ENCODE measurements at places on chromosomes 2 and 18.

DNA sequence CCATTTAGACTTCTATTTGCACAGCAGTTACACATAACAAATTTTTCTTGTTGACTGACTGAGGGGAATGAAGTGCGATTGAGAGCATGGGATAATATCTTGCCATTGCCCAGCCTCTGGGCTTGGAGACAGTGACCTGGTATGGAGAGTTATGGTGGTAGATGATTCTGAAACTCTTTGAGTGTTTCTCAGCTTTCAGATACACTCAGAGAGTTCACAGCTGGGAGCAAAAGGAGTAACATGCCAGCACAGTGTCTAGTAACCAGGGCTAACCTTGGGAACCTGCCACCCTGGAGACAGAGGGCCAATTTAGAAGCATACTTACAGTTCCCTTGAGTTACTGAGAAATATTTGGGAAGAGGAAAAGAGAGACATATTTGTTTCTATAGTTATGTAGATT is 1099.3 kb upstream of the CELF4 start:
- DNase-seq = no peak

DNA sequence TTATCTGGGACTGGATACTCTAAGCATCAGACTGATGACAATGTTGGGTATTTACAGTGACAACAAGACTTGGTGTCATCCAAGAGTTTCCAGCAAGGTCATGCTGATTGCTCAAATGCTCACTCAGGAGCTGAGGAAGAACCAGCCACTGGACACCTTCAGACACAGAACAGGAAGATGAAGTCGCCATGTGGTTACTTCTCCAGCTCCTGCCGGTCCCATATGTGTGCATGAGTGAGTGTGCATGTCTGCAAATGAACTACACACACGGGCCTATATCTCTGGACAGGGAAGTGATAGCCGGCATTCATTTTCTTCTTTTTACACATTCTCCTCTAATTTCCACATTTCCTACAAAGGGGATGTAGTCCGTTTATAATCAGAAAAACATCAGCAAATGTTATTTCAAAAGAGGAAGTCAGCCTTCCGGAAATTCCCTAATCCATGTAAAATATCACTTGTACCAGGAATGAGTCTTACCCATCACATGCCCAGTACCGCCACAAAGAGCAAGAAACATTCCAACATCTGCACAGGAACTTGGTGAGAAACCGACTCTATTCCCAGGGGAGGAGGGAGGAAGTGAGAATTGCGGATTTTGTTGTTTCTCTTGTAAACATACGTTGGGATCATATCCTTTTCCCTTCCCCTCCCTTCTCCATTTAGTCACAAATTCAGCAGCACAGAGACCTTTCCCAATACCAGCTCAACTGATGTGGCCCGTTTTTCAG is 10.8 kb downstream of the RFX8 start:
- peak; percentile 50 for DNase-seq

DNA sequence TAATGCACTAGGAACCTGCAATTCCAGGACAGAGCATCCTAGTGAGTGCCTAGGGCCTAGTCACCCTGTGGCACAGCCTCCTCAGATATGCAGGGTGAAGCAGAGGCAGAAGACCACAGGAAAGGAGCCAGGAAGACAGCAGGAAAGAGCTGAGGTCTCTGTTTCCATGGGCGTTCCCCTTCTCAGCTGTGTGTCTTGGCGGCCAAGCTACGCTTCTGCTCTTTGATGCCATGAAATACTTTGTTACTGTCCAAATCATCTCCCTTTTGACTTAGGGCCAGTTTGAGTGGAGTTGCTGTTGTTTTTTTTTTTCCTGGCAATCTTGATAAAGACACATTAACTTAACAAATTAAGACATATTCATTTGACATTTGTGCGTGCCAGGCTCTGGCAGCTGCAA is 67.3 kb downstream of the APOB start:
- DNase-seq = no peak

DNA sequence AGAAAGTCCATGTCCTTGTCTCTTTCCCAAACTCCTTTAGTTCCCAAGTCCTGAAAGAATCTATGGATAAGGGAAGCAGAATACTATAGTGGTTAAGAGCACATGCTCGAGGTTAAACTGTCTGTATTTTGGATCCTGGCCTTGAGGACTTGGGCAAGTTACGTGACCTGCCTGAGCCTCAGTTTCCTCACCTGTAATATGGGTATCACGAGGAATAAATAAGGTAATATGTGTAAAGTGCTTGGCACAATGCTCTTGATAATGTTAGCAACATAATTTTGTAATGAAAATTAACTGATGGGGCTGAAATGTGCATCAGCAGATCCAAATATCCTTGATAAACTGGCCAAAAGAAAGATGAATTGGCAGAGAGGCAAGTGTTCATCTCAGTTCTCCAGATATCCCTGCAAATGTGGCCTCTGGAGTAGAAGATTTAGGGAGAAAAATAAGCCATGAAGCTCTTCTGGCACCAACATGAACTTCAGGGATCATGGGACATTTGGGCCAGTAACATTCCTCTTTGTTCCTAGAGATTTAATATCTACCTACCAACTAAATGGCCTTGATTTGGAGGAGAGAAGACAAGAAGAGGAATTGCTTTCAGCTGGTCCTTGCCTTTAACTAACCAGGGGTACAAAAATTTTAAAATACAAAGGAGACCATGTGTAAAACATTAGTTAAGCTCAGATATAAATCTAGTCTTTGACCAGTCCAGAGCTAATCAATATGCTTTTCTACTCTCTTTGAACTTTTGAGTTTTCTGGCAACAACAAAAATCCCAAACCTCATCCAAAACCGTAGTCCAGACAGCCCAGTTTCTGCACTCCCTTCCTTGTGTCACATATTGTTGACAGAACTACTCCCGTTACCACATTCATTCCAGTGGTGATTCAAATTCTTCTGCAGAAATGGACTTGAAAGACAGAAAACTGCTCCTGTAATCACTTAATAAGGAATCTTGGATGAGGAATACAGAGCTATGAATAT is 52.7 kb upstream of the EML4 start:
- no peak for DNase-seq

- peak; percentile 63 for DNase-seq
These were observed 234.7 kb downstream of the HRH4 start for GRCh38 chr18:24695168-24695567.

DNA sequence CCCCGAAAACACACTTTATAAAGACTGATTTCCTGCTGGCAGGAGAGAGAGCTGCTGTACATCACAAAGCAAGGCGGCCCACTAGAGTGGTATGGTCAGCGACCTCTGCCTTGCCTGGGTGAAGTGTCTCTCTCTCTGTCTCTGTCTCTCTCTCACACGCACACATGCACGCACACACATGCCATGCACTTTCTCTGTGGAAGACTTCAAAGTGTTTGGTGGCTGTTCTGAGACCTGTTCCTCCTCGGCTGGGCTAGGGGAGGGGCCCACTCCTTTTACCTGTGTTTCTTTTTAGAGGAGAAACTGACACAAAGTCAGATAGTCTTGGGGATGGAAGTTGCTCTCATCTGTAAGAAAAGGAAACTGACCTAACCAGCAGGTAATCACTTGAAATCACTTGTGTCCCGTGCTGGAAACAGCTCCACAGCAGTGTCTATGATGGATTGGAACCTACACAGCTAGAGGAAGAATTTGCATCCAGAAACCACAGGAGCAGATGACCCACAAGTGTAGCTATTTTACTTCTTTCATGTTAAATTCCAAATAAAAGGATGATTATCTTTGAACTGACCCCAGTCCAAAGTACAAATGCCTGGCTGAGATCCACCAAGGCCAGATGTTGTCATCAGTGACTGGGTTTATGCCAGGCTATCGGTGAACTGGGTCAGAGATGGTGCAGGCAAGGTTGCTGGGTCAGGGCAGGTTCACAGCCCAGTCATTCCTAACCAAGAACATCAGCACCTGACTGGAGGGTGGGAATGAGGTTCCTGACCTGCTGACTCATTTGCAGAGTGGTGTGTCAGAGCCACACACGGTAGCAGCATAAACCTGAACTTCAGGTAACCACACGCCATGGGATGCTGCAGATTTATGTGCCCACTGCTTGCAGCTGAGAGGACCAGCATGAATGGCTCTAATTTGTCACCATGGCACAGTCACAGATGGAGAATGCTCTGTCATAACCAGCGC is 63.0 kb downstream of the NPAS2 start:
- DNase-seq = no peak

DNA sequence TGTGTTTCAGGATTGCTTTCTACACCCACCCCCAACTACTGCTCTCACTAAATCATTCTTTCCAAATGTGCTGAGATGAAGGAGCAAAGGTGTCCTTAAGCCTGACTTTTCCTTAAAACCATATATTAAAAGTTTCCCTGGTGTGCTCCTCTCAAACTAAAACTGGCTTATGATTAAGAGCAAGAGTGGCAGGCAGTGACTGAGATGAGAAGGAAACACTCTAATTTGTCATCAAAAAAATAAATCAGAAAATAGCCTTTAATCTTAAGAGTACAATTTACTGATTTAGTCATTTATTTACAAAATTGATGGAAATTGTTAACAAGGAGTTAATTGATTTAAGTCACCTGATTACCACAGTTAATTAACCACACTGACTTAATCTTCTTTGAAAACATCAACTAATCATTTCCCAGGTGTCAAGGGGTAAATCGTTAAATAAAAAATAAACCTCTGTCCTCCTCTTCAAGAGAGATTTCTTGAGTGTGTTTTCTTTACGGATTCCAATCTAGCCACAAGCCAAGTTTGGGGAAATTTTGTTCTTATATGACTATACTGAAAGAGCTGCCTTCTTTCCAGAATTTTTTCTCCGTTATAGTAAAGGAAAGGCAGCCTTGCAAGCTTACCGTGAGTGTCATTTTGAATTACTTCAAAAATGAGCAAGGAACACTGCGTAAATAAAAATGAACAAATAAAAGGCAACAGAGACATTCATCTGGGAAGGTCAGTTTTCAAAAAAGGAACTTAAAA is 17.4 kb downstream of the LRP2 start:
- DNase-seq = no peak

GRCh38 chr2:38013158-38013752 is 62.7 kb downstream of the CYP1B1 start:
- DNase-seq = no peak

GRCh38 chr18:36501100-36501499 is 203.6 kb downstream of the FHOD3 start:
- no peak for DNase-seq

DNA sequence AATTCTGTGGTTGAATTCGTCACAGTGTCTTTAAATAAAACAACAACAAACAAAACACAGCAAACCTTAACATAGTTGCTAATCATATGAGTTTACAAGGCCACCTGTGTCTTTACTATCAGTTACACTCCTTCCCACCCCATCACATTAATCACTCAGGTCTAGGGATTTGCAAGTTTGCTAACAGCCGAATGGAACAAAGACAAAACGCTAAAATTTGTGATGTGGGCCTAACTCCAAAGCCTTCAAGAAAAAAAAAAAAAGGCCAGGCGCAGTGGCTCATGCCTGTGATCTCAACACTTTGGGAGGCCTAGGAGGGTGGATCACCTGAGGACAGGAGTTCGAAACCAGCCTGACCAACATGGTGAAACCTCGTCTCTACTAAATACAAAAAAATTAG is 566 bp upstream of the POLI start:
- peak; percentile 16 for DNase-seq

- DNase-seq = no peak
These were observed 301.0 kb upstream of the KLHL29 start for GRCh38 chr2:23083966-23084365.

GRCh38 chr2:191942739-191943103 is 95.8 kb upstream of the CAVIN2 start:
- DNase-seq = no peak

- no peak for DNase-seq
These were observed 946.8 kb downstream of the CPS1 start for GRCh38 chr2:211503198-211503597.

GRCh38 chr18:42255908-42256765 is 301.1 kb downstream of the PIK3C3 start:
- DNase-seq = no peak

GRCh38 chr18:33316146-33316587 is 124.4 kb downstream of the CCDC178 start:
- DNase-seq = no peak

DNA sequence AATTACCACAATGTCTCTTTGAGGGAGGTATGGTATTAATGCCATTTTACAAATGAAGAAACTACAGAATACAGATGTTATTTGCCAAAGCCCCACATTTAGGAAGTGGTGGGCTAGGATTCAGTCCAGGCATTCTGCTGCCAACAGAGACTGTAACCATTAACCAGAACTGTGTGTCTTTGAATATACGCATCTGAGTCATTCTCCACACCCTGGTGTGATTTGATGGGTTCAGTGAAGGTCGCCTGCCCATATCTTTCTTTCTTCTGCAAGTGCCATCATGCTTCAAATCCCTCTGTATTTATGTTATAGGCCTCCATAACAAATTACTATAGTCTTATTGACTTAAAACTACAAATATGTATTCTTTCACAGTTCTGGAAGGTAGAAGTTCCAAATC is 479.0 kb upstream of the DCC start:
- DNase-seq = no peak

- peak; percentile 36 for DNase-seq
These were observed 64.3 kb upstream of the PSMD14 start for GRCh38 chr2:161243905-161244304.

- no peak for DNase-seq
These were observed 117.8 kb downstream of the ATAD2B start for GRCh38 chr2:23809150-23809549.

GRCh38 chr2:197705912-197706838 is 1.0 kb downstream of the MARS2 start:
- DNase-seq = peak; percentile 19

GRCh38 chr2:37375741-37376288 is 31.4 kb downstream of the QPCT start:
- DNase-seq = peak; percentile 42

- no peak for DNase-seq
These were observed 4.8 kb upstream of the ASXL3 start for GRCh38 chr18:33573193-33573592.

DNA sequence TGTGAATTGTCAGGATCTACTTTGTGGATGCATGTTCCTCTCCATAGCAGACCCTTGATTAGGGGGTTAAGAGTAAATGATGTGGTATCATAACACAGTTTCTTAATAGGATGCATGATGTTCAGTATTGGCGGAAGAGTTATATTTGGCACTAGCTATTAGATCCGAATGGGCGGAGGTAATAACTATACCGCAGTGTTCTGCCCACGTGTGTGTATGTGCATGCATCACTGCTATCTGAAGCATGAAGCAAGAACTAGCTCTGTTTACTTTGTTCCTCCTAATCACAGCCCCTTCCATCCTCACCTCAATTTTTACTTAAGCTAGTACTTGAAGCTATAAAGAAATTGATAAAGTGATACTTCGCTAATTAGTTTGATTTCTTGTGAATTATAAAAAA is 159.6 kb upstream of the NOSTRIN start:
- DNase-seq = no peak

- DNase-seq = no peak
These were observed 168.2 kb downstream of the FAM210A start for GRCh38 chr18:13558124-13558523.

- peak; percentile 41 for DNase-seq
These were observed 1.5 kb downstream of the GAREM1 start for GRCh38 chr18:32469190-32469651.

Data from hindlimb muscle (tissue), 1 donor.